ENCODE measurements at places on chromosomes 2 and 18.
A peak's percentile ranks its signal among the peaks of the same experiment; 100 is the strongest.

DNA sequence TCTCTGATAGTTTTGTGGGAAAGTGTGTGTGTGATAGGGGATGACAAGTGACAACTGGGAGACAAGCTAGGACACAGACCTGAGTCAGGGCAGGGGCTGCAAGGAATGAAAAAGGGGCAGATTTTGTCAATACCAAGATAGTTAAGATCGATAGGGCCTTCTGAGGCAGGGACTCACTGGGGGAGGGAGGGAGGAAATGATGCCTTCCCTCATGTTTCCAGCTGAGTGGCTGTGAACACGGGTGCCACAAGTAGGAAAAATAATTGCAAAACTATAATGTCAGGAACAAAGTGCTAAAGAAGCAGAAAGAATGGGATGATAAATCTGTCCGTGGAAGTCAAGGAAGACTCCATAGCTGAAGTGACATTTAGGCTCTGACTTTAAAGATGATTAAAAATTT lies 24.2 kb downstream of the CDH2 start:
- no peak for DNase-seq

GRCh38 chr2:78992807-78993517 lies 32.5 kb upstream of the REG3G start:
- no peak for DNase-seq

DNA sequence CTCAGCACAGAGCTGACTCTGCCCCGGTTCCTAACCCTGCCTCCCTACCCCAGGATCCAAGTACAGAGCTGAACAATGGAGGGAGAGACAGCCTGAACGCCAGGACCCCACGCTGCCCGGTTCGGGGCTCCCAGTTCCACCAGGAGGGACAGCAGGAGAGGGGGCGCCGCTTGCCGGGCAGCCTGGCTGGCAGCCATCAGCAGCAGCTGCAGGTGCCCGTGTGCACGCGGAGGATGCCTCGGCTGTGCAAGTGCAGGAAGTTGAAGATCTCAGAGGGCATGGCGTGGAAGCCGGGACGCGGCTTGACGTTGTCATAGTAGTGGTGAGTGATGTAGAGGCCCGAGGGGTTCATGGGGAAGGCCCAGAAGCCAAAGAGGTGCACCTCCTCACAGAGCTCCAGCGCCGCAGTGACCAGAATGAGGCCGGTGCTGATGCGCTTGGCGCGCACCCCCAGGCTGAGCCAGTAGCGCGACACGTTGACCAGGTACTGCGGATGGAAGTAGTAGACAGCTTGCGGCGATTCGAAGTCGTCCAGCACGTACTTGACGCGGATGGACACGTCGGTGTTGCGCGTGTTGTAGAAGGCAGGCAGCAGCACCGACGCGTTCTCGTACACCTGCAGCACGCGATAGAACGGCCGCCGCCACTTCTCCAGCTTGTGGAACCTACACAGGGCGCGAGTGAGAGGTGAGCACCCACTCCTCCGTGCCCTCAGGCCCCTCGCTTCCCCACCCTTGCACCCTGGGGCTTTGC lies 23.0 kb upstream of the LOXHD1 start:
- DNase-seq: no peak

- DNase-seq: peak; percentile 26
These were observed 251.9 kb downstream of the TTC32 start for GRCh38 chr2:19649785-19650380.

GRCh38 chr2:234958311-234958710 lies 6.5 kb downstream of the SH3BP4 start:
- DNase-seq: no peak

DNA sequence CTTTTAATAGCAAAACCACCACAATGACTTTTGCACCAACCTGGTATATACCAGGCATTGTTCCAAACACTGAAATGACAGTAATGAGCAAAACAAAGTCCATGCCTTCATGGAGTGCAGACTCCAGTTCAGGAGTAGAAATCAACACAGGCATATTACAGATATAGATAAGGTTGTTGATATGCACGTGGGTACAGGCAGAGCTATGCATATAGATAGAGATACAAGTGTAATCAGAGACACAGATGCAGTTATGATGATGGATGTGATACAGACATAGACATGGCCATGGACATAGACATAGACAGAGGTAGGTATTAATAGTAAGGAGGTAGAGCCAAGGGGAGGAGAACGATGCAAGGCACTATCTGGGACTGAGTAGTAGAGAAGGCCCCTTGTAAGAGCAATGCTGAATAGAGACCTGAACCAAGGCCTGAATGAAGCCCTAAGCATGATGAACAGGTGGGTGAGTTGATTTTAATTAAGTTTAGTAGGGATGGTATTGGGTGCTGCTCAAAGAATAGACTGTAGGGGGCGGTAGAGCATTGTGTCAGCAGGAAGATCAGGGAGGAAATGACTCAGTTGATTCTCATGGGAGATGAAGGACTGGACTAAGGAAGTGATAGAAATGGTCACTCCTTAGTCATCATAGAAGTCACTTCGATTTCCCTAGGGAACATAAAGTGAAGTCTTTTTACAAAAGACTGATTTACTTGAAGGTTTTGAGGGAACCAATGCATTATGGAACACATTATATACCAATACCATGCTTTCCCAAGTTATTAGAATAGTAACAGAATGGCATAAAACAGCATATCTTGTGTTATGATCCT lies 39.4 kb downstream of the CMPK2 start:
- DNase-seq: peak; percentile 6

GRCh38 chr2:103942199-103942598 lies 911.7 kb upstream of the POU3F3 start:
- DNase-seq: no peak

GRCh38 chr18:44748582-44748981 lies 67.9 kb downstream of the SETBP1 start:
- DNase-seq: no peak

DNA sequence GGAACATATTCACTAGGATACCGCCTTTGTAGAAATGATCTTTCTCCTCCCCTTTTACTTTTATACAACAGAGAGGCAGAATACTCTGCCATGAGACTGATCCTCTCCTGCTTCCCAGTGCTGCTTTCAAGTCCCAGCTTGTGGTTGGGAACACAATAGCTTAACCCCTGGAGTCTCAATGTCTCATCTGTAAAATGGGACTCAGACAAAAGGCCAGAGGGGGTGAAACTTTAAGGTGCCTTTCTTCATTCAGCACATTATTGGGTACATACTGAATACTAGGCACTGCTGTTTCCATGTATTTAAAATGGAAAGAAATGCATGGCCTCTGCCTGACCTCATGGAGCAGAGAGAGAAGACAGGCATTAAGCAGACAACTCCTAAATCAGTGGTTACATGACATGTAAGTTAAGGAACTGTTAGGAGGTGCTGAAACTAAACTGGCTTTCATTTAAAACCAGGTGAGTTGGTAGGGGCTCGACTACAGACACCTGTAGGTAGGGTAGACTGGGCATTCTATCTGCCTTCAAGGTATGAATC lies 53.8 kb downstream of the MAP4K4 start:
- DNase-seq: no peak

GRCh38 chr2:193240752-193241151 lies 1046.0 kb upstream of the TMEFF2 start:
- peak; percentile 0 for DNase-seq
